H7 (cell line): ENCODE measurements at places on chromosomes 7 and 10. TPM values are rescaled to one million over a fixed set of nuclear protein-coding genes. Genes with fewer than 3 reads are reported as not detected.

TSPAN33 gene
- 19.7 and 22.1 TPM in 2 replicates for total RNA-seq

- DNase-seq, result no peak
These were observed 141.8 kb downstream of the CTTNBP2 start for GRCh38 chr7:117731455-117731854.

GRCh38 chr10:30051220-30051619 lies 8.2 kb downstream of the JCAD start:
- no peak for DNase-seq

FAM25C gene
- not detected in 2 replicates for total RNA-seq

- peak; percentile 15 for DNase-seq
These were observed 4.4 kb downstream of the HBP1 start for GRCh38 chr7:107173191-107173590.

DNA sequence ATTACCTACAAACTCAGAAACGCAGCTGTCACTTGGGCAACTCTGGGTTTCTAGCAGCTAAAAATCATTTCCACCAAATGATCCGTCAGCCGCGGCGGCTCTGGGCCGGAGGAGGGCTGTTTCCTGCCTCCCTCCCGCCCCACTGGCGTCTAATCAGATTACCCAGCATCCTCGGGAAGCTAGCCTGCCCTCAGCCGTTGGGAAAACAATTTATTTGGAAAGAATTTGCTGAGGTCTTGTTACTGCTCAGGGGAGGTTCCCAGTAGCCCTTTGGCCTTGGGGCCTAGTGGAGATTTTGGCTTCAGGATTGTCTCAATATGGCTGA lies 65.0 kb upstream of the ADGRA1 start:
- DNase-seq, result no peak

GRCh38 chr7:19560111-19560883 lies 148.5 kb downstream of the POLR1F start:
- no peak for DNase-seq

DNA sequence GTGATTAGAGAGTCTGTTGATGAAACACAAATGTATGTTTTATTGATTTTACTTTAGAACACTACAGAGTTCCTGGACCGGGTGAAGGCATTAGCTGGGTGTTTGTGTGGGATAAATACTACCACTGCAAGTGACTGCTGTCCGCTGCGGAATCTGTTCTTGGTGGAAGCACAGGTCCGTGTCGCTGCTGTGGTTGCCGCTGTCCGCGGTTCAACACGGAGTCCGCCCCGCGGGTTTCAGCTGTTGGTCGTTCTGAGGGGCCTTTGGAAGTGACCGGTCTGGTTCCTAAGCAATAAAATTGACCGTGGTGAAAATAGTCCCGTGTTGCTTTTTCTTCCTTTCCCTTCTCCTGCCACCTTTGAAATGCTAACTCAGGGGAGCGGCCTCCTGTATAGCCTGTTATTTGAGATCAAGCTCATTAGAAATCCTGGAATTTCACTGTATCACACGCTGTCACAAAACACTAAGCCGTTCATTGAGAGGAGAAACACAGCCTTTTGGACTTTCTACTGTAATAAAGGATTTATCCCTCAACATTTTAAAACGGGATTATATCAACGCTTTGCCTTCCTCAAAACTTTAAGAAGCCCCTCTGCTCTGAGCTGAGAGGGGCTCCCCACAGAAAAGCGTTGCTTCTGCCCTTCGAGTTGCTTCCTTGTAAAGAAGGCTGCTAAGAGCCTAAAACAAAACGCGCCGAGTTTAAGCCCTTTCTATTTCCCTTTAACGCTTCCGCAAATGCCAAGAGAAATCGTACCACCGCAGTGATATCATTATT lies 2.6 kb downstream of the NKX6-2 start:
- peak; percentile 73 for DNase-seq
